ENCODE measurements at places on chromosomes 4 and X. TPM values are rescaled to one million over a fixed set of nuclear protein-coding genes. Genes with fewer than 3 reads are reported as not detected.

- H3K4me3 ChIP-seq = no peak overlapping the region
- H3K36me3 ChIP-seq = no peaks in the 10 kb centered on the region
- DNase-seq = no peak
- H3K4me1 ChIP-seq = no peaks in the 10 kb centered on the region
- H3K27ac ChIP-seq = no peak overlapping the region
Measured at GRCh38 chr4:107935246-107935645, 3.9 kb downstream of the CYP2U1 start.

DNA sequence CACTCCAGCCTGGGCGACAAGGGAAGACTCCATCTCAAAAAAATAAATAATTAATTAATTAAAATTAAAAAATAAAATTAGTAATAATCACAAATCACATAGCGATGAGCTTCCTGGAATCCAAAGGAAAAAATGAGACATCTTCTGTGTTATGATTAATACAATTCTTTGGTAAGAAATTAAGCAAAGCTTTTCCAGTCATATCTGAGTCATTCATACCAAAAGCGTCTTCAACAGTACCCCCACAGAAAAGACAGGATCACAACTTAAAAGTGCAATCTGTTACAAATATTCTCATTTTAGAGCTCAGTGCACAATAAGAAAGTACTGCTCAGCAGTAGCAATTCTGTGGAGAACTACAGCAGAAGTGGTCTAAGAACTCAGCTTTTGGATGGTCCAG, 168.5 kb upstream of the MXRA5 start:
- no peaks in the 10 kb centered on the region for H3K36me3 ChIP-seq
- H3K4me3 ChIP-seq = no peak overlapping the region
- no peak for DNase-seq
- H3K27ac ChIP-seq = no peak overlapping the region
- no peaks in the 10 kb centered on the region for H3K27me3 ChIP-seq

DNA sequence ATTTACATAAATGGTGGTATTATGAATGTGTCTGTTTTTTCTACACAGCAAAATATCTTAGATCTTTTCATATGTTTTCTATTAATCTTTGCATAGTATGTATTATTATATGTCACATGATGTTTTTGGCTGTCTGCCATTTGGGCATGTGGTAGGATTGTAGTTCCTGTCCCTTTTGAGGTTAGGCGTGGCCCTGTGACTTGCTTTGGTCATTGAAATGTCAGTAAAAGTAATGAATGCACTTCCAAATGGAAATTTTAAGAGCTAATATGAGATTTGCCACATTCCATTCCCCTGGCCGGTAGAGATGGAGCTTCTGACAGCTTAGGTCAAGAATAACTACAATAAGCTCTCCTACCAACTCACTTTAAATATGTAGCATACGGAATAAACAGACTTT, 45.1 kb downstream of the JADE3 start:
- peak; percentile 10 for DNase-seq
- no peaks in the 10 kb centered on the region for H3K36me3 ChIP-seq
- H3K27ac ChIP-seq = no peak overlapping the region
- H3K4me1 ChIP-seq = no peaks in the 10 kb centered on the region
- H3K4me3 ChIP-seq = no peak overlapping the region

The SYP gene
- total RNA-seq = 7.4 TPM

The TLR2 gene
- total RNA-seq = 28.3 TPM

- no peak overlapping the region for H3K4me3 ChIP-seq
- no peaks in the 10 kb centered on the region for H3K36me3 ChIP-seq
- H3K27ac ChIP-seq = no peak overlapping the region
- H3K4me1 ChIP-seq = no peaks in the 10 kb centered on the region
Measured at GRCh38 chrX:90883479-90883878, 551.2 kb upstream of the PABPC5 start.

DNA sequence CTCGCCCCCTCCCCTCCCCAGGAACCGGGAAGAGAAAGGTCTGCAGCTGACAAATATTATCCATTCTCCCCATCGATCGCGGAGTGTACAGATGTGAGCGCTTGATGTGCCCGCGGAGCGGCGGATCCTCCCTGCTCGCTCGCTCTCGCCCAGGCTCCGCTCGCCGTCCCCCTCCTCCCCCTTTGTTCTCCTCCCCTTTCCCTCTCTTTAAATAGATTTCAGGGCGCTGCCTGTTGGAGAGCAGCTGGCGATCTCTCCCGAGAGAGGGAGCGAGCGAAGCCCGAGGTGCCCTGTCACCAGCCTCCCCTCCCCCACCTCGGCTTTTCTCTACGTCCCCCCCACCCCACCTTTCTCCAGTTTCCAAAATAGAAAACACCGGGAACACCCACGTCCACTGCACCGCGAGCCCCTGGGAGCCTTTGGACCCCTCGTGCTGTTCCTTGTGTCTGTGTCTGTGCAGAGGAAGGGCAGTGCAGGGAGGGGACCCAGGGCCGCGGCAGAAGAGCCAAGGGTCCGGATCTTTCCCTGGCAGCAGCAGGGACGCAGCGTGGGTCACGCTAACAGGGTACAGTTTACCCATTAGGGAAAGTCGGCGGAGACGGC, 56.6 kb upstream of the BCOR start:
- peak overlapping the region; percentile 28 for H3K4me3 ChIP-seq
- H3K27me3 ChIP-seq = peaks cover 59% of the 10 kb centered on the region
- no peaks in the 10 kb centered on the region for H3K36me3 ChIP-seq
- H3K27ac ChIP-seq = peak overlapping the region; percentile 70
- H3K4me1 ChIP-seq = no peaks in the 10 kb centered on the region
- DNase-seq = no peak

The NXF2 gene
- total RNA-seq = not detected

The ARHGEF6 gene
- total RNA-seq = 23.7 TPM

DNA sequence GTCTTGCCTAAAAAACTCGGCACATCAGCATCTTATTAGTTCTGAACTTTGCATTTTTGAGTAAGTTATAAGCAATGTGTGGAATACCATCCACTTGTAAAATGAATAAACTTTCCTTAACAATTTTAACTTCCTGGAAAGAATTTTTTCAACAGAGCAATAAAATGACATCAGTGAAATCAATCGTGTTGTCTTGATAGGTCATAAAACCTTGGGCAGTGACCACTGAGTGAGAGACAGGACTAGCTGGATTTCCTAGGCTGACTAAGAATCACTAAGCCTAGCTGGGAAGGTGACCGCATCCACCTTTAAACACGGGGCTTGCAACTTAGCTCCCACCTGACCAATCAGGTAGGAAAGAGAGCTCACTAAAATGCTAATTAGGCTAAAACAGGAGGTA, 403.0 kb upstream of the CNKSR2 start:
- H3K36me3 ChIP-seq = no peaks in the 10 kb centered on the region
- H3K27ac ChIP-seq = no peak overlapping the region
- no peaks in the 10 kb centered on the region for H3K4me1 ChIP-seq
- no peaks in the 10 kb centered on the region for H3K27me3 ChIP-seq
- no peak overlapping the region for H3K4me3 ChIP-seq
- DNase-seq = no peak

- H3K36me3 ChIP-seq = no peaks in the 10 kb centered on the region
- H3K27me3 ChIP-seq = no peaks in the 10 kb centered on the region
- peak overlapping the region; percentile 50 for H3K27ac ChIP-seq
- peaks cover 5% of the 10 kb centered on the region for H3K4me1 ChIP-seq
- H3K4me3 ChIP-seq = no peak overlapping the region
Measured at GRCh38 chr4:74206088-74206825, 48.3 kb downstream of the MTHFD2L start.

GRCh38 chr4:110195561-110196205, 2.7 kb downstream of the ELOVL6 start:
- H3K36me3 ChIP-seq = no peaks in the 10 kb centered on the region
- H3K4me1 ChIP-seq = peaks cover 7% of the 10 kb centered on the region
- peak overlapping the region; percentile 89 for H3K4me3 ChIP-seq
- peak overlapping the region; percentile 92 for H3K27ac ChIP-seq
- no peaks in the 10 kb centered on the region for H3K27me3 ChIP-seq

The CNGA1 gene
- total RNA-seq = 5.1 TPM

DNA sequence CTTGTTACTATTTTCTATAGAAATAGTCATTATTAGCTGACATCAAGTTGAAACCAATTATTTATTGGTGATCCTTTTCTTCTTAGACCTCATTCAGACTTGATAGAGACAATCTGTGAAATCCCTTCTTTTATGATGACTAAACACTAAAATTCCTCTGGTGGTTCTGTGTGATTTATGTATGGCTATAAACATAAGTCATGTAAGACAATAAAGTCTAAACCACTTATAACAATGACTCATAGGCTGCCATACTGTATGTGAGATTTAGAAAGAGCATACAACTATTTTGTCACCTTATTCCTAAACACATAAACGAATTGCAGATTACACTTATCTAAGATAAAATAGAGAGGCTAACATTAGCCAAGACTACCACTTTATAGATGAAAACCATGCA, 101.1 kb upstream of the PRR32 start:
- H3K27ac ChIP-seq = no peak overlapping the region
- H3K4me1 ChIP-seq = no peaks in the 10 kb centered on the region
- no peak for DNase-seq

The GAGE13 gene
- not detected for total RNA-seq

GRCh38 chr4:136583567-136583966, 948.7 kb downstream of the PCDH18 start:
- no peak for DNase-seq
- no peaks in the 10 kb centered on the region for H3K27me3 ChIP-seq
- H3K4me1 ChIP-seq = no peaks in the 10 kb centered on the region
- H3K4me3 ChIP-seq = no peak overlapping the region
- no peak overlapping the region for H3K27ac ChIP-seq

GRCh38 chr4:141240259-141240658, 19.6 kb downstream of the ZNF330 start:
- H3K36me3 ChIP-seq = no peaks in the 10 kb centered on the region
- no peak overlapping the region for H3K4me3 ChIP-seq
- no peaks in the 10 kb centered on the region for H3K27me3 ChIP-seq
- H3K4me1 ChIP-seq = no peaks in the 10 kb centered on the region
- DNase-seq = no peak

The NSG1 gene
- 6.5 TPM for total RNA-seq

The ARX gene
- not detected for total RNA-seq

The RHOH gene
- total RNA-seq = 2.2 TPM

DNA sequence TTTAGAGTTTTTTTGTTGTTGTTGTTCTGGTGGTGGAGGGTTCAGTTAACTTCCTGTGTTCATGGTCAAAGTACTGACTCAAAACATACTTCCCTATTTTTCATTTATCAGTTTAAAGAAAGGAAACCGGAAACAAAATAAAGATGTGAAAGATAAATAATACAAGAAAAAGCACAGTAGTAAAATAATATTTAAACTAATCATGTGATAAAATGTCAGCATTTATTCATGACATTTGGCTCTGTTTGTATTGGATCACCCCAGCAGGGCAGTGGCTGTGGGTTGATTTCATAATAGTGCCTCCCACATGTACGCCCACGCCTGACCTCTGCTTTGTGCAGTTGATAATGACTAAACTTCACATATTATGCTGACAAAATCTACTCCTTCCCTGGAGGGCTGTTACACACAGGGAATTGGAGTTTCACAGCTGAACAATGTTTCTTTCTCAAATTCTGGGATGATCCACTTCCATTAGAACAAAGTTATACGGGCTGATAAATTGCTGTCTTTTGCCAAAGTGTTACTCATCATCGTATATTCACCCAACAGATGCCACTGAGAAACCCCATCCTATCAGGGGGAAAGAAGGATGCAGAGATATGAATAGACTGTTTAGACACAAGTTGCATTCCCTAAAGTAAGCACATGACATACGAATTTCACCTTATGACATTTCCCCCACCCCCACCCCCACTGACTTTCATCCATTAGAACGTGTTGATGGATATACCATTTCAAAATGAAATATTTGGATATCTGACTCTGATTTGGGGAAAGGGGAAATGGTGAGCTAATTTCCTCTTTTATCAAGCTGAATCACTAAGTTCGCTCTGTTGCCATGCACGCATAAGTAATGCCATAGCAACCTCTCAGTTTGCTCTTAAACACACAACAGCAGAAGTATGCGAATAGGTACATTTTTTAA, 48.3 kb downstream of the AMELX start:
- H3K4me3 ChIP-seq = no peak overlapping the region
- H3K27me3 ChIP-seq = no peaks in the 10 kb centered on the region
- H3K36me3 ChIP-seq = no peaks in the 10 kb centered on the region
- no peak overlapping the region for H3K27ac ChIP-seq
- DNase-seq = peak; percentile 19
- H3K4me1 ChIP-seq = peaks cover 3% of the 10 kb centered on the region

GRCh38 chr4:185358959-185359358, 36.8 kb downstream of the LRP2BP start:
- no peak overlapping the region for H3K27ac ChIP-seq
- H3K27me3 ChIP-seq = no peaks in the 10 kb centered on the region
- no peak overlapping the region for H3K4me3 ChIP-seq
- H3K4me1 ChIP-seq = no peaks in the 10 kb centered on the region
- H3K36me3 ChIP-seq = no peaks in the 10 kb centered on the region

- no peak for DNase-seq
- H3K27ac ChIP-seq = no peak overlapping the region
- H3K27me3 ChIP-seq = peaks cover 31% of the 10 kb centered on the region
- no peaks in the 10 kb centered on the region for H3K4me1 ChIP-seq
- H3K36me3 ChIP-seq = no peaks in the 10 kb centered on the region
Measured at GRCh38 chrX:111254896-111255693, 15.2 kb downstream of the CAPN6 start.

DNA sequence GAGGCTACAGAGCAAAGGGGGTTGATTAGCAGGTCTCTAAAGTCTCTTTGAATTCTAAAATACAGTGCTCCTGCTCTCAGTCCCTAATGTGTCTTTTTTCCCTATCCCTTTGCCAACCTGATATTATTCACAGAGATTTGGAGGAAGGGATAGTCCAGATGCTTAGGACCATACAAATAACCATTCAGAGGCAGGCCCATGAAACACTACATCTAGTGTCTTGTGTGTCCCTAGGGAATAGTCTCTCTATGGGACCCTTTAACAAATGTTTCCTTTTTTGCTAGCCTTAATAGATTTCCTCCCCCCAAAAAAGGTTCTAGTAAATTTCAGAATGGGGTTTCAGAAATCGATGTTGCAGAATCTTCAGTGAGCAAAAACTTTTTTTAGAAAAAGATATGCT, 1.7 kb downstream of the NR0B1 start:
- H3K27ac ChIP-seq = no peak overlapping the region
- H3K36me3 ChIP-seq = no peaks in the 10 kb centered on the region
- H3K27me3 ChIP-seq = peaks cover 32% of the 10 kb centered on the region
- H3K4me1 ChIP-seq = peaks cover 15% of the 10 kb centered on the region
- DNase-seq = no peak

The LUZP4 gene
- total RNA-seq = not detected

The MXRA5 gene
- total RNA-seq = 0.84 TPM

The SULT1B1 gene
- 0.87 TPM for total RNA-seq

GRCh38 chrX:136032370-136032769, 47.1 kb downstream of the SLC9A6 start:
- H3K4me1 ChIP-seq = peaks cover 38% of the 10 kb centered on the region
- H3K27me3 ChIP-seq = no peaks in the 10 kb centered on the region
- H3K4me3 ChIP-seq = no peak overlapping the region
- H3K36me3 ChIP-seq = no peaks in the 10 kb centered on the region

Measured in tibial nerve (tissue), 4 donors.